HFF-Myc (cell line): ENCODE measurements at places on chromosomes 7 and 10.

- DNase-seq = no peak
Observed at GRCh38 chr10:111030042-111030750, 46.6 kb upstream of the ADRA2A start.

DNA sequence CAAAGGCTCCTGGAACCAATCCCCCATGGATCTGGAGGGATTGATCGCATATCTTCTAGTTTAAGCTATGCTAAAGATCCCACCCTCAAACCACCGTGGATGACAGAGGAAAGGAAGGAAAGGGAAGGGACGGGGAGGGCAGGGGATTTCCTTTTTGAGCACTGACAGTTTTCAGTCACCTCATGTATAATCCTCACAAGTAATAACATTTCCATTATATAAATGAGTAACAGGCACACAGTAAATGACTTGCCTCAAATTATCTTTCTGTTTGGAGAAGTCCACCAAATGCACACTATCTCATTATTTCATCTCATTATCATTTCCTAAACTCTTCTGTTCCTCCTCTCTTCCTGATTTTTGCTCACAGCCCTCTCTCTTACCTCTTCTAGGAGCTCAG is 127.1 kb upstream of the AOAH start:
- no peak for DNase-seq

GRCh38 chr10:86970162-86970981 is 2.1 kb downstream of the ADIRF start:
- DNase-seq = no peak

GRCh38 chr7:78301407-78301806 is 502.8 kb downstream of the PHTF2 start:
- DNase-seq = no peak

GRCh38 chr7:157651366-157652160 is 314.8 kb downstream of the DNAJB6 start:
- no peak for DNase-seq
